ENCODE measurements at places on chromosomes 12 and 14. TPM values are rescaled to one million over a fixed set of nuclear protein-coding genes. Genes with fewer than 3 reads are reported as not detected.

PABPN1 gene
- total RNA-seq, result 258 TPM

NPFF gene
- not detected for total RNA-seq

RNASE1 gene
- not detected for total RNA-seq

CHGA gene
- total RNA-seq, result not detected

RPL10L gene
- total RNA-seq, result not detected

ACOT6 gene
- total RNA-seq, result not detected

SIX4 gene
- not detected for total RNA-seq

FAM216A gene
- 77.3 TPM for total RNA-seq

All from activated CD8-positive, alpha-beta T cell treated with anti-CD3 and anti-CD28 coated beads for 36 hours (primary cell).